ENCODE measurements at places on chromosomes 5 and 9.

DNA sequence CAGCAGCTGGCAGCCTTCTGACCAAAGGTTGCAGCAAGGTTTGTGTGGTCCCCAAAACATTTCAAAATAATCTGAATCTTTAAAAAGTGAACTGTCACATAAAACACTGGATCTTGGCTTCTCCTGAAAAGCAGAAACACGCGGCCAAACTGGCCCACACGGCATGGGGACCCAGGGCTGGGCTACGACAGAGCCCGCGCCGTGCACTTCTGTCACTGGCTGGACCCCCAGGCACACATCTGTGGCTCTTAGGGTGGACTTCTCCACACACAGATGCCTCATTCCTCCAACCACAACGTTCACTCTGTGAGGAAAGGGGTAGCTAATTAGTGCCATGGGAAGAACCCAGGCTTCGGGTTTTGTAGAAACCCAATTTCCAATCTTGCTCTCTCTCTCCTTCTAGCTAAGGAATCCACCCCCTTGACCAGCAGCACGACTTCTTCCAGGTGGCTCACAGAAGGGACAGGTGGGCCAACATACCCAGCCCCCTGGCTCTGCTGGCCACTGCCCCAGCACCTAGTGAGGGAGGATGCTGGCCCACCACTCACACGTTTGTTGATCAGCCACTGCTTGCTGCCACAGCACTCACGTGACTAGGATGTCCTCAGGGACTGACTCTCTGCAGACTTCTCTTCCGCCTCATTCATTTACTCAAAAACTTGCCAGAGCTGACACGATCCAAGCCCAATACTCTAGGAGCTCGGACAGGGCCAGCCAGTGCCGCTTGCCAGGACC is 17.9 kb downstream of the LMAN2 start:
- no peak for DNase-seq

DNA sequence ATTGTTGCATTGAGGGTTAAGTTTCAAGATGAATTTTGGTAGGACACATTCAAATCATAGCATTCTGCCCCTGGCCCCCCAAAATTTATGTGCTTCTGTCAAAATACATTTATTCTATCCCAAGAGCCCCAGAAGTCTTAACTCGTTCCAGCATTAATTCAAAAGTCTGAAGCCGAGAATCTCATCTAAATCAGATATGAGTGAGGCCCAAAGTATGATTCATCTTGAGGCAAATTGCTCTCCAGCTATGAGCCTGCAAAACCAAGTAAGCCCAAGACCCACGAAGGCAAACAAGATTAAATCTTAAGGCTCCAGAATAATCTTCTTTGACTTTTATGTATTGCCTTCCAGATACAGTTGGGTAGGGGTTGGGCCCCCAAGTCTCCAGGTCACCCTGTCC is 19.2 kb downstream of the TNPO1 start:
- DNase-seq, result no peak

DNA sequence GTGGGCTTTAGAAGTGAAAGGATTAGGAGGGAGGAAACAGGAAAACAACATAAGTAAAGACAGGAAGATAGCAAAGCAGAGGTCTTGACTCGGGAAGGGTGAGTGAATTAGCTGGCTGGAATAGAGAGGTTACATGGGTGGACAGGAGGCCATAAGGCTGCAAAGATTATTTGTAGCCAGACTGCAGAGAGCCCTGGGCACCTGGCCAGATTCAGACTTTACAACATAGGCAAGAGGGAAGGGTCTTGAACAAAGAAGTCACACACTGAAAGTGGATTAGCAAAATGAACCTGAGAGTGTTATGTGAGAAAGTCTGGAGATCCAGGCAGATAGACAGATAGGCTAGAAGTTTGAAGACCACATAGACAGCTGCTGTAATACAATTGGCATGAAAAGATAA is 29.7 kb upstream of the CER1 start:
- no peak for DNase-seq

GRCh38 chr5:59840200-59840601 is 53.3 kb downstream of the PDE4D start:
- DNase-seq, result no peak

GRCh38 chr5:60287174-60287771 is 393.7 kb upstream of the PDE4D start:
- no peak for DNase-seq

- no peak for DNase-seq
Observed at GRCh38 chr9:120424248-120424647, 155.7 kb downstream of the CDK5RAP2 start.

DNA sequence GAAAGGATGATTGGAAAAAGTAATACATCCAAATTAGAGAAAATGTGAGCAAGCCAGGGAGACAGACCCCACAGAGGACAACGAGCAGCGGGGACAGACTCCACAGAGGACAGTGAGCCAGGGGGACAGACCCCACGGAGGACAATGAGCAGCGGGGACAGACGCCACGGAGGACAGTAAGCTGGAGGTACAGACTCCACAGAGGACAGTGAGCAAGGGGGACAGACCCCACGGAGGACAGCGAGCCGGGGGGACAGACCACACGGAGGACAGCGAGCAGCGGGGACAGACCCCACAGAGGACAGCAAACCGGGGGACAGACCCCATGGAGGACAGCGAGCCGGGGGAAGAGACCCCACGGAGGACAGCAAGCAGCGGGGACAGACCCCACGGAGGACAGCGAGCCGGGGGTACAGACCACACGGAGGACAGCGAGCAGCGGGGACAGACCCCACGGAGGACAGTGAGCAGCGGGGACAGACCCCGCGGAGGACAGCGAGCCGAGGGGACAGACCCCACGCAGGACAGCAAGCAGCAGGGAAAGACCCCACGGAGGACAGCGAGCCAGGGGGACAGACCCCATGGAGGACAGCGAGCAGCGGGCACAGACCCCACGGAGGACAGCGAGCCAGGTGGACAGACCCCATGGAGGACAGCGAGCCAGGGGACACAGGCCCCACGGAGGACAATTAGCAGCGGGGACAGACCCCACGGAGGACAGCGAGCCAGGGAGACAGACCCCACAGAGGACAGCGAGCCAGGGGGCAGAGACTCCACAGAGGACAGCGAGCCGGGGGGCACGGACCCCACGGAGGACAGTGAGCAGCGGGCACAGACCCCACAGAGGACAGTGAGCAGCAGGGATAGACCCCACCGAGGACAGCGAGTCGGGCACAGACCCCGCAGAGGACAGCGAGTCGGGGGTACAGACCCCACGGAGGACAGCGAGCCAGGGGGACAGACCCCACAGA is 1.9 kb upstream of the ZDHHC11 start:
- no peak for DNase-seq

DNA sequence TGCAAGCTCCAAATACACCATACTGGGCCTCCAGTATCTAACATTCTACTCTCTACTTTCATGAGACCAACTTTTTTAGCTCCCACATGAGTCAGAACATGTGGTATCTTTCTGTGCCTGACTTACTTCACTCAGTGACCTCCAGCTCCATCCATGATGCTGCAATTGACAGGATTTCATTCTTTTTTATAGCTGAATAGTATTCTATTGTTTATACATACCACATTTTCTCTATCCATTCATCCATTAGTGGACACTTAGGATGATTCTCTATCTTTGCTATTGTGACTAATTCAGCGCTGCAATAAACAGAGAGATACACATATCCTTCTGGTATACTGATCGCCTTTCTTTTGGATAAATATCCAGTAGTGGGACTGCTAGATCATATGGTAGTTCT is 68.5 kb downstream of the EPB41L4A start:
- no peak for DNase-seq

GRCh38 chr9:18014556-18014955 is 435.7 kb downstream of the SH3GL2 start:
- DNase-seq, result no peak

- DNase-seq, result no peak
Observed at GRCh38 chr5:93403141-93403928, 177.7 kb downstream of the NR2F1-AS1 start.

DNA sequence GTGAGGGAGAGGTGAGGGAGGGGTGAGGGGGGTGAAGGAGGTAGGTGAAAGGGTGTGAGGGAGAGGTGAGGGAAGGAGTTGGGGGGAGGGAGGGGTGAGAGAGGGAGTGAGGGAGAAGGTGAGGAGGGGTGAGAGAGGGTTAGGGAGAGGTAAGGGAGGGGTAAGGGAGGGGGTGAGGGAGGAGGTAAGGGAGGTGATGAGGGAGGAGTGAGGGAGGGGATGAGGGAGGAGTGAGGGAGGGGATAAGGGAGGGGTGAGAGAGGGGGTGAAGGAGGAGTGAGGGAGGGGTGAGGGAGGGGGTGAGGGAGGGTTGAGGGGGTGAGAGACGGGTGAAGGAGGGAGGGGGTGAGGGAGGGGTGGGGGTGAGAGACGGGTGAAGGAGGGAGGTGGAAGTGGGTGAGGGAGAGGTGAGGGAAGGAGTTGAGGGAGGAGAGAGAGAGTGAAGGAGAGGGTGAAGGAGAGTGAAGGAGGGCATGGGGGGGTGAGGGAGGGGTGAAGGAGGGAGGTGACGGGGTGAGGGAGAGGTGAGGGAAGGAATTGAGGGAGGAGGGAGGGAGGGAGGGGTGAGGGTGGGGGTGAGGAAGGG is 18.5 kb downstream of the NINJ1 start:
- no peak for DNase-seq

DNA sequence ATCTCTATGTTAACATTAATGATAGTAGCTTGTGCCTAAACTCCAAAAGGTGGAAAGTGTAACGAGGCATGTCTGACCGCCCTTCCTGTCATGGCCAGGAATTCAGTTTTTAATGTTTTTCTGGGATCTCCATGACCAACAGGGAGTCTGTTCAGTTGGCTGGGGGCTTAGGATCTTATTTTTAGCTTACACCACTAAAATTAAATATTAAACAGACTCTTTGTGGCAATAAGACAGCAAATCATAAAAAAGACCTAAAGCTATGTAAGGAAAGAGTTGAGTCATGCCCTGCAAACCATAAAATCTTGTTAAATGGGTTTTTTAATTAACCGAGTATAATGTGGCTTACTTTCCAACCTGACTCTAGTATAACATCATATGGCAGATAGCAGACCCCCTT is 247.8 kb downstream of the DIRAS2 start:
- DNase-seq, result no peak

GRCh38 chr5:116577064-116577788 is 2.6 kb upstream of the SEMA6A start:
- DNase-seq, result no peak

DNA sequence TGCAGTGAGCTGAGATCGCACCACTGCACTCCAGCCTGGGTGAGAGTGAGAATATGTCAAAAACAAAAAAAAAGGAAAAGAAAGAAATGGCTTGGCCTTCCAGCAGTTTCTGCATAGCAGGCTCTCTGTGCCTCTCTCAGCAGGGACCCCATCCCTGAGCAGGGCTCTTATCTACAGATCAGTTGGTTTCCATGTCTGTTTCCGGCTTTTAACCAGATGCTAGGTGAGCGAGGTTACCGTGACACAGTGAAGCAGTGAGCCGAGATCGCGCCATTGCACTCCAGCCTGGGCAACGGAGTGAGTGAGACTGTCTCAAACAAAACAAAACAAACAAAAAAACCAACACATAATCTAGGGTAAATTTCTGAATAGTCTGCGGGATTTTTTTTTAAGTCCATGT is 51.4 kb downstream of the COL5A1 start:
- no peak for DNase-seq

GRCh38 chr5:119323601-119324000 is 32.2 kb upstream of the TNFAIP8 start:
- DNase-seq, result no peak

DNA sequence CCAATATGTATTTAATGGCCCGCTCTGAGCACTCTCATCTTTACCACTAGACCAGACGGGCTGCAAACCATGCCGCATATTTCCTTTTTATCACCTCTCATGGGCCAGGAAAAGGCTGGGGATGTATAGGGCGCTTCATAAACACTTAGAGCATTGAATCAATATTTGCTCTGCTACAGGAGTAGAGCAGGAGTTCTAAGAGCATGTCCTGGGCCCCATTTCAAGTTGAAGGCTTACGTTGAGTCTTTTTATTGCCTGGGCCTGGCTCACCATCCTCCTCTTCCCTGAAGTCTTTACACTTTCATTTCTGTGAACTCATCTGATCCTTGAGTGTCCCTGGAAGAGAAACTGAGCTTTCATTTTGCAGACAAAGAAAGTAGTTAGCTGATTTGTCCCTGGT is 112.4 kb downstream of the FSTL4 start:
- no peak for DNase-seq

- no peak for DNase-seq
Observed at GRCh38 chr9:122936464-122936863, 4.4 kb upstream of the RABGAP1 start.

DNA sequence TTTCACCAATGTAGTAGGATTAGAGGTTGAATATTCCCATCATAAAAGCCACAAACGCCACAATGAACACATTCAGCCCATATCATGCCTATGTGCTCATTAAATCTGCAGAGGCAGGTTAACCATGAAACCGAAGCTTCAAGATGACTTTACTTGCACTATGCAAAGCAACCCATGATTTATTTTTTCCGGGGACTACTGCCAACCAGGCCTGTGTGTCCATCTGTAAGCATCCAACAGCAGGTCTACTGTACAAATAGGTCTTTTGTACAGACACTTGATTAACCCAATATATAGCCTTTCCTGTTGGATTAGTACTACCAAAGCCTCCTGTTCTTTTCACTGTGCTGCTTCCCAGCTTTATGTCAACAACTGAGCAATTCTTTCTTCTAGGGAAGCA is 104.9 kb upstream of the CDH10 start:
- no peak for DNase-seq

- no peak for DNase-seq
Observed at GRCh38 chr9:82110881-82111280, 122.3 kb downstream of the SPATA31D1 start.

DNA sequence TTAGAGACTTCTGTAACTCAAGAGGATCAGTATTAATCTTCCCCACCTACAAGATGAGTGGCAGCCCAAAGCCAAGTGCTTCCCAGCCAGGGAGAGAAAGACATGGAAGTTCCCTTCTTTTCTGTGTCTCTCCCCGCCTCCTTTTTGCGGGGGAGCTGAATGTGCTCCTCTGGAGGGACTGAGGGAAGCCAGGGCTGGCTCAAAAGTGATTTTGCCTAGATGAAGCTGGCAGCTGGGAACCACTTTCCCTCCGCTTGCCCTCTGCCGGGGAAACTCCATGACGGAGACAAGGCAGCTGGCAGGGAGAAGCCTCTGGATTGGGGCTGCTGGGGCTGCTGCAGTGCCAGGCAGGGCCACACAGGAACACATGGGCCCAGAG is 24.4 kb downstream of the EGR1 start:
- no peak for DNase-seq

- peak; percentile 1 for DNase-seq
Observed at GRCh38 chr5:16784843-16785791, 151.0 kb downstream of the MYO10 start.

DNA sequence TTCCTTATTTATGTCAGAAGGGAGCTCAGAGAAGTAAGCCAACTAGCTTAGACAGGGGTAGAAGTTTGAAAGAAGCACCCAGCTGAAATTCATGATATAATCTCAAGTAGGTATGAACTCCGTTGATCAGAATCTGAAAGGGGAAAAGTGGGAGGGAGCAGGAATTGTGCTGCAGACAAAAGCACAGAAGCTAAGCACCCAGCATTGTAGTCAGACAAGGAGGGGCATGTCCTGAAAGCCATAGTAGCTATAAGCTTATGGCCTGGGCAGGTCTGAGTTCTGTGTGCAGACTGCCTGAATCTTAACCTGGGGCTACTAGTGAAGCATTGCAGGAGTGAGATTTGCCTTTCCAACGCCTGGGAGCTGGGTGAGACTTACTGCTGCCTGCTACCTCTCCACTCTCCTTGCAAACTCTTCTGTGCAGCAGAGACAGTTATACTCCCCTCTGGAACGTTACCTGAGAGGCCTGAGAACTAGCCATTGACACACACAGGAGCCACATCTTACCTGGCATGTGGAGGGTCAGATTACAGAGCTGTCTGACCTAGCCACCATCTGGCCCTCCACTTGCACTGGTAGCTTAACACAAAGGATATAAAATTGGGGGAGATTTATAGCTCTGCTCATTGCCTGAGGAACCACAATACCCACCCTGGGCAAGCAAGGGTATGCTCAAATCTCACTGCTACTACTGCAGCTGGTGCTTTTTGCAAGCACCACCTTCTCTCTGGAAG is 9.8 kb upstream of the CYLC2 start:
- no peak for DNase-seq
